Panc1 (cell line): ENCODE measurements at places on chromosomes 16 and 17.

DNA sequence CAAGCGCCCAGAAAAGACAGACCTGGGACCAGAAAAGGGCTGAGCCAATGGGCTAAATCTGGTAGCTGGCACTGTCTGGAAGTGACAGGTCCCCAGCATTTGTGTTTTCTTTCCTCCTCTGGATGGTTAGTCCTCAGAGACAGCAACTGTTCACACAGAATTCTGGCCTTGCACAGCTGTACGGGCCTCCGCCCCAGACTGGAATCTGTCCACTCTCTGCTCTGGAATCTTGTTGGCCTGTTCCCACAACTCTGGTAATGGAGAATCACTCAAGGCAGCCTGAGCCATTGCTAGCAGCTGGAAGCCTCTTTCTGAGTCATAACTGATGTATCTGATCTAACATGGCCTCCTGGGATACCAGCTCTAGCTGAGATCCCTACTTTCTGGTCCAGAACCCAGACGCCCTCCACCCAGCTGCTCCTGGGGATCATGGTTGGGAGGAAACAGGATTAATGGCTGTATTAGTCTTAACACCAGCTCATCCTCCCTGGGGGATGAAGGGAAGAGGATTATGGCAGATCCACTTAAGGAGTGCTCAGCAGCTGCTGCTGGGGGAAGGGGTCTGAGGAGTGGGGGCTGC, 9.1 kb downstream of the ZNF668 start:
- no peak for DNase-seq
- no peaks in the 10 kb centered on the region for H3K4me1 ChIP-seq
- H3K27ac ChIP-seq: 0 out of 2 replicates have a peak overlapping the region, but pooled peaks have one; percentile 23
- H3K27me3 ChIP-seq: no peaks in the 10 kb centered on the region
- H3K36me3 ChIP-seq: no peaks in the 10 kb centered on the region
- H3K4me3 ChIP-seq: no peak overlapping the region

- no peaks in the 10 kb centered on the region for H3K36me3 ChIP-seq
- H3K27ac ChIP-seq: no peak overlapping the region
- DNase-seq: no peak
- no peaks in the 10 kb centered on the region for H3K4me1 ChIP-seq
- H3K27me3 ChIP-seq: no peaks in the 10 kb centered on the region
Measured at GRCh38 chr16:6777624-6778023, 555.0 kb upstream of the RBFOX1 start.

GRCh38 chr17:82371333-82372248, at the start of gene UTS2R:
TSS of gene UTS2R (plus strand) at chr17:82371765. CDS start at chr17:82374325, 2,560 bp downstream.
- no peaks in the 10 kb centered on the region for H3K4me1 ChIP-seq
- no peak for DNase-seq
- H3K4me3 ChIP-seq: no peak within 1 kb of the TSS
- H3K36me3 ChIP-seq: no peaks in the 10 kb centered on the region
- no peaks in the 10 kb centered on the region for H3K27me3 ChIP-seq

DNA sequence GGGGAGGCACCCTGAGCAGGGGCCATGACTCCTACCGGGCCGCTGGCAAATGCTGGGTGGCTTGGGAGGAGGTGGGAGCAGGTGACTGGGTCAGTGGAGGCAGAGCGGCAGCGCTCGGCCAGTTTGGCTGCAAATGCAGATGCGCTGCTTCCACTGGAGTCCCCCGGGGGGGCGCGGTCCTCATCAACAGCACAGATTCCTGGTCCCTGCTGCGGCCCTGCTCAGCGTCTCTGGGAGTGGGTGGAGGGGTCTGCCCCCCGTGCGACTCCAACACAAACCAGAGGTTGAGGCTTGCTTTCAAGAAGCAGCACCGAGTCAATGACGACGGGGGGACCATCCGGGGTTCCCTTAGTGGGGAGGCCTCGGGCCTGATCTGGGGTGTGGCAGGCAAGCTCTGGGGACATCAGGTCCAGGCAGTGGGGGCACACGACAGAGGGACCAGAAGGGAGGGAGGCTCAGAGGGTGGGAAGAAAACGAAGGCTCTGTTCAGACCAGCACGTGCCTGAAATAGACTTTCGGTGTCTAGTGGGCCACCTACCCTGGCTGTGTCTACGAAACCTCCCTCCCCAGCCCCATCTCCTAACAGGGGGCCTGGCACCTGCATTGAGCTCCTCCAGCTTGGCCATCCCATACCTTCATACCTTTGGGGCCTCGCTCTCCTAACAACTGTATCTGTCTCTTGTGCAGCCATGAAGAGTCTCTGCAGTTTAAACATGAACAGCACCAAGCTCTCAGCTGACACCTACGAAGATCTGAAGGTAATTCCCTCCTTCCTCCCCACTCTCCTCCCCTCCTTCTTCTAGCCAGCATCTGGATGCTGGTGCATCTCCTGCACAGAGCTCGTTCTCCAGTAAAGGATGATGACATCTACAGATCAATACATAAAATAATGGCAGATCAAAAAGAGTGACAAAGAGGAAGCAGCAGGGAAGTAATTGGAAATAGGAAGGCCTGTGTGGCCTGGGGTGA, 72.5 kb upstream of the PLCG2 start:
- H3K36me3 ChIP-seq: 0 out of 2 replicates have a peak, but pooled peaks cover 2% of the 10 kb centered on the region
- H3K27ac ChIP-seq: no peak overlapping the region
- no peak for DNase-seq
- peaks cover 12% of the 10 kb centered on the region for H3K4me1 ChIP-seq

GRCh38 chr17:49570540-49571242, 5.0 kb upstream of the NXPH3 start:
- no peak for DNase-seq
- peak overlapping the region; percentile 75 for H3K4me3 ChIP-seq
- H3K4me1 ChIP-seq: peaks cover 10% of the 10 kb centered on the region
- H3K27ac ChIP-seq: no peak overlapping the region
- peaks cover 3% of the 10 kb centered on the region for H3K27me3 ChIP-seq

- H3K27me3 ChIP-seq: no peaks in the 10 kb centered on the region
Measured at GRCh38 chr16:84763629-84764028, 56.2 kb upstream of the CRISPLD2 start.

DNA sequence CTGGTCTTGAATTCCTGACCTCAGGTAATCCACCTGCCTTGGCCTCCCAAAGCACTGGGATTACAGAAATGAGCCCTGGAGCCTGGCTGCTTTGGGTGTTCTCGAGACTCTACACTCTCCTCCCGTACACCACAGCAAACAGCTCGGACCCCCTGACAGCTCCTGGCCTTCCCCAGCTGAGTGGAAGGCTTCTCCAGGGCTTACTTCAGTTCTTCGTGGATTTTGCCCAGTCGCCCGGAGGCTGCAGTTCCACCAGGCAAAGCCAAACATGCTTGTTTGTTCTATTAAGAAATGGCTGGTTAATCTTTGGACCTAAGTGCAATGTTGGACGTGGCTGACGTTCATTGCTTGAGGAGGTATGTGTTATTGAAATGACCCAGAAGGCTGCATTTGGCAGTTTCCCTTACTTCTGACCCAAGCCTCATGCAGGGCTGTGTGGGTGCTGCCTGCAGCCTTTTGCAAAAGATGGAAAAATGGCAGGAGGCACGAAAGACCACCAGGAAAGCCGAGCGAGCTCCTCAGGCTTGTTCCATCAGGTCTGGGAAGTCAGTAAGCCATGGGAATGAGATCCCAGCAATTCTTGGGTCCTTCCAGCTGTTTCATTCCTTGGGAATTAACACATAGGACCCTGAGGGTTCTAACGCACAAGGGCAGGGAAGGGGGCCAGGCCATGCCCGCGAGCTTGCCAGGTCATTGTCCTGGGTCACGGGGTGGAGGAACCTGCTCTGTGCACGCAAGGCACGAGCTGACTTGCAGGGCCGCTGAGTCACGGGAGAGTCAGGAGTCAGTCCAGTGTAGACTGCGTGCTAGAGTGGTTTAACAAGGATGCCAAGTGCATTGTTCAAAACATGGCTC, 23.9 kb upstream of the KLHDC4 start:
- H3K36me3 ChIP-seq: no peaks in the 10 kb centered on the region
- no peaks in the 10 kb centered on the region for H3K27me3 ChIP-seq
- peak overlapping the region; percentile 79 for H3K27ac ChIP-seq
- H3K4me1 ChIP-seq: peaks cover 15% of the 10 kb centered on the region
- no peak overlapping the region for H3K4me3 ChIP-seq
- no peak for DNase-seq

DNA sequence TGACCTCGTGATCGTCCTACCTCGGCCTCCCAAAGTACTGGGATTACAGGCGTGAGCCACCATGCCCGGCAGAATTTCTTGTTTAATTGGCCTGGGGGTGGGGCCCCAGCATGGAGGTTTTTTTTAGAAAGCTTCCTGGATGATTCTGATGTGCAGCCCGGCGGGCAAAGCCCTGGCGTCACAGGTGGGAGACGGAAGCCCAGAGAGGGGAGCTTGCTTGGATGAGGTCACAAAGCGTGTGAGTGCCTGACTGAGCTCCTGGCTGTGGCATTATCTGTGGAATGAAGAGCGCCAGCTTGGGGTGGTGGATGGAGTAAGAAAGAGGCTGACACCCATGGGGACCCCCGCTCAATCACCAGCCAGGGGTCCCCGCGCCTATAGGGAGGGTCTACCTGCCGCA, 4.1 kb downstream of the VASN start:
- no peaks in the 10 kb centered on the region for H3K27me3 ChIP-seq
- H3K27ac ChIP-seq: peak overlapping the region; percentile 82
- peaks cover 81% of the 10 kb centered on the region for H3K4me1 ChIP-seq
- DNase-seq: no peak
- H3K4me3 ChIP-seq: no peak overlapping the region

DNA sequence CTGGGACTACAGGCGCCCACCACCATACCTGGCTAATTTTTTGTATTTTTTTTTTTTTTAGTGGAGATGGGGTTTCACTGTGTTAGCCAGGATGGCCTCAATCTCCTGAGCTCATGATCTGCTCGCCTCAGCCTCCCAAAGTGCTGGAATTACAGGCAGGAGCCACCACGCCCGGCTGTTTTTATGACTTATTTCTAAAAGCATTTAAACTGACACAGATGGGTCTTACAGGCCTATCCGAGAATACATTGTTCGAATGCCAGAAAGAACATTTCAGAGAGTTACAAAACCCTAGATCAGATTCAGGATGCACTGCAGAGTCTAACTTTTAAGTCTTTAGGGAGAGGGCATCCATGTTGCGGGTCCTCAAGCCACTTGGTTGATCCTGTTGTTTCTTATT, 234.7 kb upstream of the MAF start:
- H3K27ac ChIP-seq: no peak overlapping the region
- no peaks in the 10 kb centered on the region for H3K27me3 ChIP-seq
- no peaks in the 10 kb centered on the region for H3K36me3 ChIP-seq

GRCh38 chr17:58932956-58933355, 173.7 kb downstream of the TRIM37 start:
- no peak overlapping the region for H3K4me3 ChIP-seq
- H3K27me3 ChIP-seq: no peaks in the 10 kb centered on the region

DNA sequence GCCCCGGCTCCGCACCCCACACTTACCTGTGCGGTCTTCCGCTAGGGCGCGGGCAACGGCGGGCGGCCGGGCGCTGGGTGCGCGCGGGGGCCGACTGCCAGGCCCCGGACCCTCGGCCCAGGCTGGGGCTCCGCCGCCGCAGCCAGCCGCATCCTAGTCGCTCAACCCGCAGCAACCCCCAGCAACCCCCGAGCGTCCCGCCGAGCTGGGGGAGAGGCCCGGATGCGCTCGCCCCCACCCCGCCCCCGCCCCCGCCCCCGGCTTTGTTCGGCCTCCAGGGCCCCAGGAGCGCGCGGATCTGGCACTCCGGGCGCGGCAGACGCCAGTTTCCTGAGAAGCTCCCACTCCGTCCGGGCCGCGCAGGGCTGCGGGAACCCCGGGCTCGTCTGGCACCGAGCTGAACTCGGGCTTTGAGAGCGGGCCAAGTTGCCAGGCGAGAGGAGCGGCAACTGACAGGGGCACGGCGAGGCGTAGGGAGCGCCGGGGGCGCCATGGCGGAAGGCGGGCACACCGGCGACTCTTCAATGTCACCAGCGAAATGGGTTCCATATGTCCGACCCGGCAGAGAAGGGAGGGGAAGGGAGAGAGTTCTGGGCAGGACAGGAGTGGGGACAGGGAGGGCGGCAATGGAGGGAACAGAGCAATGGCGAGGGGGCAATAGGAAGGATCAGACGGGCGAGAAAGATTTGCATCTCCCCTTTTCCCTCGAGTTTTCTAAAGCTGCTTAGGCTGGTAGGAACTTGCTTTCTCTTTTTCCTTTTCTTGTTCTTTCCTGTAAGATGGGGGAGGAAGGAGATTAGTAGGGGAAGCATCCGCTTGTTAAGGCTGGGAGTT, 13.7 kb downstream of the HOXB4 start:
- no peaks in the 10 kb centered on the region for H3K27me3 ChIP-seq
- peaks cover 5% of the 10 kb centered on the region; the same call in 1 of the 2 replicates for H3K36me3 ChIP-seq
- peaks cover 94% of the 10 kb centered on the region for H3K4me1 ChIP-seq
- DNase-seq: no peak

GRCh38 chr16:77213542-77214106, 14.4 kb downstream of the SYCE1L start:
- no peaks in the 10 kb centered on the region for H3K27me3 ChIP-seq
- H3K4me1 ChIP-seq: peaks cover 13% of the 10 kb centered on the region; the same call in 1 of the 2 replicates
- H3K36me3 ChIP-seq: no peaks in the 10 kb centered on the region
- H3K27ac ChIP-seq: peak overlapping the region; percentile 40; the same call in 1 of the 2 replicates

- no peak overlapping the region for H3K4me3 ChIP-seq
- no peak for DNase-seq
- H3K36me3 ChIP-seq: no peaks in the 10 kb centered on the region
- H3K27ac ChIP-seq: no peak overlapping the region
- no peaks in the 10 kb centered on the region for H3K27me3 ChIP-seq
Measured at GRCh38 chr17:3531266-3532101, 26.1 kb downstream of the TRPV3 start.

- no peaks in the 10 kb centered on the region for H3K27me3 ChIP-seq
- no peak overlapping the region for H3K27ac ChIP-seq
- H3K4me3 ChIP-seq: no peak overlapping the region
- H3K4me1 ChIP-seq: no peaks in the 10 kb centered on the region
Measured at GRCh38 chr16:80586476-80586875, 45.7 kb downstream of the DYNLRB2 start.

GRCh38 chr17:80802626-80803450, 188.8 kb upstream of the CHMP6 start:
- no peaks in the 10 kb centered on the region for H3K36me3 ChIP-seq
- no peak overlapping the region for H3K27ac ChIP-seq
- no peak overlapping the region for H3K4me3 ChIP-seq
- no peaks in the 10 kb centered on the region for H3K27me3 ChIP-seq
- H3K4me1 ChIP-seq: no peaks in the 10 kb centered on the region
- DNase-seq: no peak

DNA sequence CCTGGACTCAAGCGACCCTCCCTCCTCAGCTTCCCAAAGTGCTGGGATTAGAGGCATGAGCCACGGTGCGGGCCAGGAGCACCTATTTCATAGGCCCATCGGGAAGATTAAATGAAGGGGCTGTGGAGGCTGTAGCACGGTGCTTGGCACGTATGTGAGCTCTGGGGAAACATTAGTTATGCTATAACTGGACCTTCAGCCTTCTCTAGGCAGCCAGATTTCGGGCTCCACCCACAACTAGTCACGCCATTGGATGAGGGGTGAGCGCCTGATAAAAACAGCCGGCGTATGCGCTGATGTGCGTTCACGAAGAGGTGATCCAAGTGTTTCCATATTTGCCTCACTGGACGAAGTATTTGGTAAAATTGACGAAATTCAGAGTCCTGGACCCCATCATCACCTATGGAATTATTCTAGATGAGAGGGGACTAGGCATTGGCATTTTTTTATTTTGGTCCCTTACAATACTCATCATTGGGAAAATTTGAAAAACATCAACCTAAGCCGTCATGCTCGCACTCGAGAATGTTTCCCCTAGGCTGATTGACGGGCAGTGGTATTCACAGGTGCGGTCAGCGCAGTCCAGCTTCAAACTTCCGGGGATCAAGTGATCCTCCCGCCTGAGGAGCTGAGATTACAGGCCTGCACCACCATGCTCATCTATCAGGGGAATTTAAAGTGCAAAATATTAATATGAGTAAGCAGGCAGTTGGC, 1.8 kb upstream of the ANKRD11 start:
- peak overlapping the region; percentile 93 for H3K4me3 ChIP-seq
- H3K36me3 ChIP-seq: peaks cover 6% of the 10 kb centered on the region; the same call in 1 of the 2 replicates
- H3K27me3 ChIP-seq: no peaks in the 10 kb centered on the region
- H3K27ac ChIP-seq: peak overlapping the region; percentile 90
- DNase-seq: no peak
